ENCODE measurements at places on chromosomes 7 and 10.

- no peak for DNase-seq
Observed at GRCh38 chr7:129083525-129083924, 28.6 kb upstream of the TNPO3 start.

DNA sequence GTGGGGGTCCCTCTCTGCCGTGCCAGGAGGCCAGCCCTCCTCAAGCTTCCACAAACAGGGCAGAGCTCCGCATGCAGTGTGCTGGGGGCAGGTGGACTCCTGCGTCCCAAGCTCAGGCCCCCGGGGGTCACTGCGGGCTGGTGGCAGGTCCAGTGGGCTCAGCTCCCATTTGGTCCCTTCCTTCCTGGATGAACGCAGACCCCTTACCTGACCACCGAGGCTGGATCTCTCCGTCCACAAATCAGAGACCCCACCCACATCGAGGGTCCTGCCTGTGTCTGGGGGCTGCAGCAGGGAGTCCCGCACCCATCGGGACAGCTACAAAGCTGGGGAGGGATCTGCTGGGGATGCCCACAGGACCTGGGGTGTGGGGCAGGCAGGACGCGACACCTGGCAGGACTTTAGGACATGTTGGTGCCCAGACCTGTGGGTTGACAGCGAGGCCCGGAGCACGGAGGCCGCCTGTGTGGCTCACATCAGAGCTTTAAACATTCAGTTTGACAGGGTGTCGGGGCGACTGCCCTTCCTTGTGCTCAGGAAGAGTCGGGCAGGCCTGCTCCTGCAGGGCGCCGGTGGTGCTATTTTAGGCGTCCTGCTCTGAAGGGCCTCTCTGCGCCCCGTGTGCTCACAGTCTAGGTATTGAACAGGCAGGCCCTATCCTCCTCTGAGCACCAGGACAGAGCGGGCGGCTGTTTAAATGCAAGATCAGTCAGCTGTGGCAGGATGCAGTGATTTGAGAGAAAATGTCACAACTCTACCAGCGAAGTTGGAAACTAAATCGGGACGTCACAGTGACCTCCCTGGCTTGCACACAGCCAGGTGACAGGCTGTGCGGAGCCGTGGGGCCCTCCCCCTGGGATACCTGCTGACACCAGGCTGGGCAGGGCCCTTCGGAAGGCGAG lies 15.9 kb upstream of the CFAP46 start:
- DNase-seq = no peak

GRCh38 chr7:150722431-150722931 lies 6.1 kb downstream of the GIMAP1 start:
- DNase-seq = no peak

GRCh38 chr7:41277561-41277960 lies 425.3 kb downstream of the INHBA start:
- no peak for DNase-seq

GRCh38 chr10:63265222-63265617 lies 132.1 kb downstream of the NRBF2 start:
- no peak for DNase-seq

DNA sequence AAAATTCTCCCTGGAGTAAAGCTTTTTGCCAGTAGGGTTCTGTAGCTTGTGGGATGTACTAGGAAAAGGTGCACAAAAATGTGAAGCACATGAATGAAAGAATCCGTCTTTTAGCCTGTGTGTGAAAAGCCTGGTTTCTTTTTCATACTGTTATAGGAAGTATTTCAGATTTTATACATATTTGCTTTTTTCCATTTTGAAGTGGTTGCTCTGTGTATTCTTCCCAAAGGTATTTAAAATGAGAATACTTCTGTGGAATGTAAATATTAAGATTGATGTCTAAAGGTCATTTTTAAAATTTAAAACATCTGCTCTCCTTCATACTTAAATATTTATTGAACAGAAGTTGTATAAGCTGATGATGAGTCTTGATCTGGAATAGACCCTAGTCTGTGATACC lies 96.8 kb downstream of the CDK14 start:
- no peak for DNase-seq

DNA sequence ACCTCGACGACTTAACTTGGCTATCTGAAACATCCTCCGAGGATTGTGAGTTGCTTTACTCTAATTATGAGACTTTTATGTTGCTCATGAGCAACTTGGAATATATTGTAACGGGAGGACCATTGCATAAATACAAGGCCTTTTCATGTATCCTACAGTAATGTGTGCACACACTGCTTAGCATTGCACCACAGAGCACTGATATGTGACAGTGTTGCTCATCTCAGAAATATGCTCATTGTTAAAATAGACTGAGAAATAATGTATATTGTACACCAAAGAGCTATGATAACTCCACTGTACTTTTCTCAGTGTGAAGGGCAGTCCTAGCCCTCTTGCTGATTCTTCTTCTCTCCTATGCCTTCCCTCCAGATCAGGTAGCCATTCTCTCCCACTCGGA lies 102.8 kb upstream of the CDK13 start:
- DNase-seq = no peak

DNA sequence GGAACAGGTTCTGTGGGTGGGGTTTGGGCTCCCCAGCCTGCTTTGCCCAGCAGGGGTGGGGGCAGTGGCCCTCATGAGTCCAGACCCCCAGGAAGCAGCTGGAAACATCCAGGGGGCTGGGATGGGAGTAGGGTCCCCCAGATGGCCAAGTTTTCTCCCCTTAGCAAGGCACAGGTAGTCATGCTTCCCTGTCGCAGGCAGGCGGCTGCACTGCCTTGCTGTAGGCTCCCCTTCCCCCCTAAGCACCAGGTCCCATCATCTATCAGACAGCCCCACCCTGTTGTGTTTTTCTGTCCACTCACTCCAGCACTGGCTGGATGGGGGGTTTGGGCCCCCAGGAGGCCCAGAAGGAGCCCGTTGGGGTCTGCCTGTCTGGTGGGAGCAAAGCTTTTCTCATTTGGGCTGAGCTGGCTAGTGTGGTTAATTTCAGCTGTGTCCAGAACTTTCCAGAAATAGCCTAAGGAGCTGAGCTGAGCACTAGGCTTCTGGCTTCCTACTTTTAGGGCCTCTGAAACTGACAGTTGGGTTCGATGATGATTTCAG lies 7.9 kb downstream of the BRI3 start:
- DNase-seq = no peak

Measured in esophagus squamous epithelium (tissue), 5 donors.